ENCODE measurements at places on chromosomes 7 and 10.
A peak's percentile ranks its signal among the peaks of the same experiment; 100 is the strongest.

GRCh38 chr10:130542761-130543160 lies 406.6 kb downstream of the GLRX3 start:
- no peak for DNase-seq

DNA sequence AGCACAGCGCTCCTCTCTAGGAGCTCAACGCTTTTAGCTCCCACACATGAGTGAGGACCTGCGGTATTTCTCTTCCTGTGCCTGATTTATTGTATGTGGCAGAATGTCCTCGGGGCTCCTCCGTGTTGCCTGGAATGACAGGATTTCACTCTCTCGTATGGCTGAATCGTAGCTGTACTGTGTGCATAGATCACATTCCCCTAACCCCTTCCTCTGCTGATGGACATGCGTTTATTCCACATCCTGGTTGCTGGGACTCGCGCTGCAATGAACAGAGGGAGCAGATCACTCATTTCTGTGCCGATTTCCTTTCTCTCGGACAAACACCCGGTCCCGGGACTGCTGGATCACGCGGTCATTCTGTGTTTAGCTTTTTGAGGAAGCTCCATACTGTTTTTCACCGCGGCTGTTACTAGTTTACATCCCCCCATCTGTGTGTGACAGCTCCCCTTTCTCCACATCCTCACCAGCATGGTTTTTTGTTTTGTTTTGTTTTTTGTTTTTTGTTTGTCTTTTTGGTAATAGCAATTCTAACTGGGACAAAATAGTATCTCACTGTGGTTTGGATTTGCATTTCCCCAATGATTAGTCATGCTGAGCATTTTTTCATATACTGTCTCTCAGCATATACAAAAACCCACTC lies 76.3 kb downstream of the FOXL3 start:
- no peak for DNase-seq

DNA sequence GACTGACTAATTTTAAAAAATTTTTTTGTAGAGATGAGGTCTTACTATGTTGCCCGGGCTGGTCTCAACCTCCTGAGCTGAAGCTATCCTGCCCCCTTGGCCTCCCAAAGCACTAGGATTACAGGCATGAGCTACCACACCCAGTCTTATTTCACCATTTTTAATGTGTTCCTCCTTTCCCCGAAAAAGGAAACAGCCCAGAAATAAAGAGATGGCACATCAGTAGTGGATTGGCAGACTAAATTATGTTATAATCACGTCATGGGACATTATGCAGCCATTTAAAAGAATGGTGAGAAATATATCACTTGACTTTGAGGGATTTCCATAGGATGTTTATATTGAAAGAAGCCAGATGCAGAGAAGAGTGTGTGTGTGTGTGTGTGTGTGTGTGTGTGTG lies 40.5 kb downstream of the CAPZA2 start:
- no peak for DNase-seq

GRCh38 chr10:122325235-122325634 lies 49.3 kb upstream of the PLEKHA1 start:
- no peak for DNase-seq

DNA sequence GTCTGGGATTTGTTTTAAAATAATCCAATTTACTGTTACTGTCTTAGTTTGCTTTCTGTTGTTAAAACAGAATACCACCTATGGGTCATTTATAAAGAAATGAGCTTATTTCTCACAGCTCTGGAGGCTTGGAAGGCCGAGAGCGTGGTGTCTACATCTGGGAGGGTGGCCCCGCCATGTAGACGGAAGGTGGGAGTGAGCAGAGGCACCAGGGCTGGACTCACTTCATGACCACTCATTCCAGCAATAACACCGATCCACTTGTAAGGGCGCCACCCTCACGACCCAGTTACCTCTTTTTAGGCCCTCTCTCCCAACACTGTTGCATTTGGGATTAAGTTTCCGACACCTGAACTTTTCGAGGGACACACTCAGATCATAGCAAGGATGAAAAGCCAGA lies 36.2 kb upstream of the CFAP46 start:
- DNase-seq: no peak

DNA sequence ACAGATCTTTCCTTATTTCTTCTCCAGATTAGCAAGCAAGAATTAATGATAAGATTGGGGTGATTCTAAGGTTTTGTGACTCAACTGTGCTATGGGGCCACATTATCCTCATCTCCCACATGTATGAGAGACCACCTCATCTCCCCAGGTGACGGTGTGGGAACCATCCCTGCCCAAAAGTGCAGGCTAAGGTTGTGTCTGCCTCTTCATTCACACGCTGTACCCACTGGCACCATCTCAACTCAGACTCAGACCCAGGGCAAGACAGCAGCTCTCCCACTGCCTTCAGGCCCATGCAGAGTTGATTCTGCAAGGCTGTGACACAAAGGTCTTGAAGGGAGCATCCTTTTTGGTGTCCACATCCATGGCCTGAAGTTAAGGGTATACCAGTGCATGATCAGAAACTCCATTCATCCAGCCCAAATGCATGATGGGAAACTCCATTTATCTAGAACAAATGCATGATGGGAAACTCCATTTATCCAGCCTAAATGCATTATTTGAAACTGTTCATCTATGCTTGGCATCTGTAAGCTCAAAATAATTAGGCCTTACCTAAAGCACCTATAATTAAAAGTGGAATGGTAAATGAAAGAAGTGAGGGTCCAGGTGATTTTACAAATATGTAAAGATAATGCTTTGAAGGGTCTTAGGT lies 99.4 kb downstream of the TCERG1L start:
- no peak for DNase-seq

DNA sequence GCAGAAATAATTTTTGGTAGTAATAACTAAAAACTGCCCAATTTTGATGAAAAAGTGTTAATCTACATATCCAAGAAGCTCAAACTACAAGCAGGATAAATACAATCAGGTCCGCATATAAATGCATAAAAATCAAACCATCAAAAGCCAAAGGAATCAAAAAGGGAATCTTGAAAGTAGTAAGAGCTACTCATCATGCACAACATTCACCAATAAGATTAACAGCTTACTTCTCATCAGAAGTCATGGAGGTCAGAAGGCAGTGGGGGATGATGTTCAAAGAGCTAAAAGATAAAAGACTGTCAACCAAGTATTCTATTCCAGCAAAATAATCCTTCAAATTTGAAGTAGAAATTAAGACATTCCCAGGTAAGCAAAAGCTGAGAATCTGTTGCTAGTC lies 76.4 kb downstream of the CRPPA start:
- DNase-seq: no peak

DNA sequence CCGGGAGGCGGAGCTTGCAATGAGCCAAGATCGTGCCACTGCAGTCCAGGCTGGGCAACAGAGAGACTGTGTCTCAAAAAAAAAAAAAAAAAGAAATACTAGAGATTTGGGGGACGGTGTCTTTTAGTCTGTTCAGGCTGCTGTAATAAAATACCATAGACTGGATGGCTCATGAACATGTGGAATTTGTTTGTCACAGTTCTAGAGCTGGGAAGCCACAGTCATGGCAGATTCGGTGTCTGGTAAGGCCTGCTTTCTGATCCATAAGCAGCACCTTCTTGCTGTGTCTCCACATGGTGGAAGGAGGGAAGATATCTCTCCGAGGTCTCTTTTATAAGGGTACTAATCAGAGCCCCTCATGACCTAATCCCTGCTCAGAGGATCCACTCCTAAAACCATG lies 102.7 kb upstream of the MKLN1 start:
- no peak for DNase-seq

GRCh38 chr7:151885202-151885580 lies 8.3 kb upstream of the PRKAG2 start:
- DNase-seq: no peak

DNA sequence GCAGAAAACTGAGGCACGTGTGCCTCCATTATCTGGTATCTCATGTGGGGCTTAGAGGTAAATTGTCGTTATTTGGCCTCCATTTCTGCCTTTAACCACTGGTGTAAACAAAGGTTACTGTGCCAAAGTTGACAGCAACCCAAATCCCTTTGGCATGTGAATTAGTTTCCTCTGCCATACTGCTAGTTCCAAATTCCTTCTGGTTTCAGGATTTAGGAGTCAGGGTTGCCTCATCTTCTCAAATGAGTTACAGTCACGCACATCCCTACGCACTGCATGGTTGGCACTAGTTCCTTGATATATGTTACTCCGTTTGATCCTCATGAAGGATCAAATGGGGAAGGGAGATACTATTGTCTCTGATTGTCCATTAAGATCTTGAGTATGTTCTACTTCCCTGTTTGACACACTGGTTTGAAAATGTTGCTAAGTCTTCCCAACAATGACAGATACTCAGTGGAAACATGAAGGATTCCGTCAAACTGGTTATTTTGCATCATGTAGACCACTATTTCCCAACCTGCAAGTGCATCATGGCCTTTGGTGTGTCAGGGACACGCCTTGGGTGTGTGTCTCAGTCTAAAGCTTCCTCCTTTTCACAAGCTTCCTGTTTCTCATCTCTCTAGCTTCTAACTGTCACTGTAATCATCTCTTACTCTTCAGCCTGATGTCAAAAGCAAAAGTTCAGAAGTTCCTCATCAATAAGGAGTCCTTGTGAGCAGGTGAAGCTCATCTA lies at the start of gene LIPN:
Gene LIPN, plus strand, starts transcription at position 655 of the 736 bp plus-strand sequence. CDS start 1,386 bp downstream, outside the sequence.
- no peak for DNase-seq

DNA sequence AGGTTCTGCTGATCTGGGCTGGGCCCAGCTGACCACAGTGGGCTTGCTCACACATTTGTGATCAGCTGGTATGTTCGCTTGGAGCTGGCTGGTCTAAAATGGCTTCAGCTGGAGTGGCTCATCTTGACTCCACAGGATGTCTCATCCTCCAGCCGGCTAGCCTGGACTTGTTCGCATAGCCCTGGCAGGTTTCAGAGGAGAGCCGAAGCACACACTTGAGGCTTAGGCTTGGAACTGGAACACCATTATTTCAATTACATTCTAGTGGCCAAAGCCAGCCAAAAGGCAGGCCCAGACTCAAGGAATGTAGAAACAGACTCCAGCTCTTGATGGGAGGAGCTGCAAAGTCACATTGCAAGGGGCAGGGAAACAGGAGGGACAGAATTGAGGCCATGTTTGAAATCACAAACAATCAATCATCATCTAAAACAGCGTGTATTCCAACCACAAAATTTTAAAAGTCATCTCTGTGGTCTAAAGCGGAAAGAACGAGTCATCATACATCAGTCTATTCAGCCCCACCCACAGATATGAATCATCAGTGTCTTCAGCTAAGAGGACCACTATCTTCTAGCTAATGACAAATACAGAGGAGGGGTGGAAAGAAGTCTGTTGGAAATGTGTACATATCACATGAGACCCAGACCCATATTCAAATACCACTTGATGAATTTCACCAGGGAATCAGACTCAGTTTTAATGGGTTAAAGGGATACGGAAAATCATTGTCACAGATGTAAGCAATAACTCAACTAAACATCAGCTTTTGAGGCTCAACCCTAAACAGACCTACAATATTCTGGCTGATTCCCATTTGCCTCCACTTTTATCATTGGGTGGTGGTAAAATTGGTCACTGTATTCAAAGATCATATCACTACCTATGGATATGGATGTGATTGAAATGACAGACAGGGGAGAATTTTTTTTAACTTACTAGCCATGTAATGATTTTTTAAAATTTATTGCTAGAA lies 139.0 kb upstream of the MKLN1 start:
- DNase-seq: peak; percentile 94

DNA sequence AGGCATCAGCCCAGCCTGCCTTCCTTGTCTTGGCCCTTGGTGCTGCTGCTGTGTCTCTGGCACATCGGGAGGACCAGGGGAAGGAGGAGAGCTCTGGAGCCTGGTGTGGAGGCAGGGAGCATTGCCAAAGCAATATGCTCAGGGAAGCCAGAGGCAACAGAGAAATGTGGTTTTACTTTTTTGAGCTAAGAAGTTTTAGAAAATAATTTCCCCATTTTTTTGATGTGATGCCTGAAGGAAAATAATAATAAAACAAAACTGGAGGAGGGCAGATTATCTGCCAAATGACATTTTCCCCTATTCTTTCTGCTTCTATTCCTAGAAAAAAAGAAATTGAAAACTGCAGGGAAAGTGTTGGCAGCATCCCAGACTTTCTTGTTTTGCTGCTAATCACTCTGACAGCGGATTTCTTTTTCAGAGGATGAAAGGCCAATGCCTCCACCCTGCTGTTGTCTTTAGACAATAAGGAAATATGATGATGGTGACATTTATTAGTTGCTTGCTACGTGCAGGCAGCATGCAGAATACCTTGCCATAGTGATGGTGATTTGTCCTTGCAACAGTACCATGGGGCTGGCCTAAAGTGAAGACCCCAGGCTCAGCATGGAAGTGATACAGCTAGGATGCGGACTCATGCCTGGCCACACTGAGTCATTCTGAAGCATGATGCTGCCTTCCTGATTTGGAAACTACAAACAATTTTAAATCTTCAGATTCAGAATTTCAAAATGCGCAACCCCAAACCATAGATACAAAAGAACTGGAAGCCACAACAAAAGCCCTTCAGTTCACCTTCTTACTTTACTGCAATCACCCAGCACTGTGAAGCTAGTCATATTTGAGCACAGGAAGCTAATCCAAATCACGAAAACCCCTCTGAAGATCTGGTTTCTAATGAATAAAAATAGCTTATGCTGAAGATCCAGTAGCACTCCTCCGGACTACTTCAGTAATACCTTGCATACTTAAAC lies 260.2 kb upstream of the TMEM72 start:
- DNase-seq: no peak

DNA sequence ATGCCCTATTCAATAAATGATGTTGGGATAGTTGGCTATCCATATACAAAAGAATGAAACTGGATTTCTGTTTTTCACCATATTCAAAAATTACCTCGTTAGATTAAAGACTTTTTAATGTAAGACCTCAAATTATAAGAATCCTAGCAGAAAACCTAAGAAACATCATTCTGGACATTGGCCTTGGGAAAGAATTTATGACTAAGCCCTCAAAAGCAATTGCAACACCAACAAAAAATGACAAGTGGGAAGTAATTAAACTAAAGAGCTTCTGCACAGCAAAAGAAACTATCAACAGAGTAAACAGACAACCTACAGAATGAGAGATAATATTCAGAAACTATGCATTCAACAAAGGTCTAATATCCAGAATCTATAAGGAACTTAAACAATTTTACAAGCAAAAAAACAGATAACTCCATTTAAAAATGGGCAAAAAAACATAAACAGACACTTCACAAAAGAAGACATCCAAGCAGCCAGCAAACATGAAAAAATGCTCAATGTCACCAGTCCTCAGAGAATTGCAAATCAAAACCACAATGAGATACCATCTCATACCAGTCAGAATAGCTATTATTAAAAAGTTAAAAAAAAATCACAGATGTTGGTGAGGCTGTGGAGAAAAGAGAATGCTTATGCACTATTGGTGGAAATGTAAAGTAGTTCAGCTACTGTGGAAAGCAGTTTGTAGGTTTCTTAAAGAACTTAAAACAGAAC lies 309.8 kb downstream of the AHR start:
- DNase-seq: no peak

DNA sequence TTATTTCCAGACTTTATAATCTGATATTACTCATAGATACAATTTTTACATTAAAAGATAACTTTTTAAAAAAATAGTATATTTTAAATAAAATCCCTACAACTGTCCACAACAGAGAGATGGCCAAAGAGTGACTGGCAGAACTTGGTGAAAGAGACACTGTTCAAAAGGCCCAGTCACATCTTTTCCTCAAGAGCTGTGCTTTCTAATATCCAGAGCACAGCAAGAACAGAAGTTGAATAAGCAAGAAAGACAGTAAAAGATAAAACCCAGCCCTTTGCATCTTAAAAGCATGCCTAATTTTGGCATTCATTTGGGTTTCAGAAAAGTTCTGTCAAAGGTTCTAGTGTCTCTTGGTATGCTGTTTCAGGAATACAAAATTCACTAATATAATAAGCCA lies 6.9 kb downstream of the WASL start:
- no peak for DNase-seq

Data from AG04449 (cell line).